Renal cortex interstitium (tissue), 15 donors: ENCODE measurements at places on chromosomes 2 and 18. TPM values are rescaled to one million over a fixed set of nuclear protein-coding genes. Genes with fewer than 3 reads are reported as not detected.

- DNase-seq = no peak
Measured at GRCh38 chr2:73083886-73084800, 12.6 kb upstream of the SFXN5 start.

GRCh38 chr2:39091063-39091462, 29.8 kb downstream of the SOS1 start:
- DNase-seq = no peak

DNA sequence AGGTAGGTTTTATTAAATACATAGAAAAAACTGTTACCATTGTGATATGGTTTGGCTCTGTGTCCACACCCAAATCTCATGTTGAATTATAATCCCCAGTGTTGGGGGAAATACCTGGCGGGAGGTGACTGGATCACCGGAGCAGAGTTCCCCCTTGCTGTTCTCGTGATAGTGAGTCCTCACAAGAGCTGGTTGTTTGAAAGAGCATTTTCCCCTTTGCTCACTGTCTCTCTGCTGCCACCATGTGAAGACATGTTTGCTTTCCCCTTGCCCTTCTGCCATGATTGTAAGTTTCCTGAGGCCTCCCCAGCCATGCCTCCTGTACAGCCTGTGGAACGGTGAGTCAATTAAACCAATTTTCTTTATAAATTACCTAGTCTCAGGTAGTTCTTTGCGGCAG, 352.7 kb upstream of the SLC39A10 start:
- no peak for DNase-seq

GRCh38 chr2:85111819-85112281, 21.3 kb upstream of the TCF7L1 start:
- no peak for DNase-seq

DNA sequence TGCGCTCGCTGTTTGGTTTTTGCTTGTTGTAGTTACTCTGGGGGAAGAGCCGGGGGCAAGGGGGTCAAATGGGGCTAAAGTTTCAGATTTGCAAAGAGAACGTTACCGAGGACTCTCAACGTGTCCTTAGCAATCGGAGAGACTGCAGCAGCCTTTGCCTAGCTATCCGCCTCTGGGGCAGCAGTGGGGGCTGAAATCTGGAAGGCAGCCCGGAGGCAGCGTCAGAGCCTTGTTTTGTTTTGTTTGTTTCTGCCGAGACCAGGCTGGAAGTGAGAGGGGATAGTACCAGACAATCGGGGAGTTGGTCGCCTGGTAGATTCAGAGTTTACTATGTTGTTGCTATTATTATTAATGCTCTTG, 1.2 kb downstream of the CDH20 start:
- DNase-seq = no peak

DNA sequence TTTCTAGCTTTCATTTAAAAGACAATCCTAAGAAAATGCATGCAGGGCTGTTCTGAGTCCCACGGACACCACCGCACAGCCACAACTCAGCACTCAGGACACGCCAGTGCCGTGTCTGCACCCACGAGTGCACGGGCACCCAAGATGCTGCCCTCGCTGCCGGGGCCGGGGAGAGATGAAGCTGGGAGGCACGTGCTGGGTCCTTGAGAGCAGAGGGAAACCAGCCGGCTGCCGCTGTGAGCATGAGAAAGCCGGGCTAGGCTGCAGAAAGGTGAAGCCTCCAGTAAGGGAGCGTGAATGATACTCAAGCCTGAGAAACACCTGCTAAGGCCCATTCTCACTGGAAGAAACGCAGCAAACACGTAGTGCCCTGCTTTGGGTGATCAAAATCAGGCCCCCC, 4.8 kb downstream of the COPS9 start:
- DNase-seq = no peak

- no peak for DNase-seq
Measured at GRCh38 chr2:104502901-104503300, 351.0 kb upstream of the POU3F3 start.

- no peak for DNase-seq
Measured at GRCh38 chr2:75321599-75321922, 122.2 kb upstream of the TACR1 start.

DNA sequence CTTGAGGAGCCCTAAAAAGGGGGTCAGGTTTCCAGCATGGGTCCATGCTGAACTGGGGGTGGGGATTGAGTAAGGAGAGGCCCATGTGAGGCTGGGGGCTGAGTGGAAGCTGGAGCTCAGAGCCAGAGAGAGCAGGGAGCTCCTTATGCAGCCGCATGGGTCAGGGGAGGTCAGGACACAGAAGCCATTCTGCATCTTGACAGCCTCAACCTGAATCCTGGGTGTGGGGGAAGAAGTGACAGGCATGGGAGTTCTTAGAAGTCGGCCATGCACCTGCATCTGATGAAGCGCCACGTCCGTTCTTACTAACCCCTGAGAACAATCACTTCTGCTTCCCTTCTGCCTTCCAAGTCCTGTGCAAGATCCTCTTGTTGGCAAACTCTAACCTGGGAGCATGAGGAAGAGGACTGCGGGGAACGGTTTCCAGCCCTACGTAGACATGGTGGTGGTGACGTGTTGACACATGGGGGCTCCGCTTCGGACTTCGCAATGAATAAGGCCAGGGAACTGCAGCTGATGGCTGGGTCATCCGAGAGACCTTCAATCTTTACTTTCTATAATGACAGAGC, 22.3 kb downstream of the GNLY start:
- DNase-seq = no peak

DNA sequence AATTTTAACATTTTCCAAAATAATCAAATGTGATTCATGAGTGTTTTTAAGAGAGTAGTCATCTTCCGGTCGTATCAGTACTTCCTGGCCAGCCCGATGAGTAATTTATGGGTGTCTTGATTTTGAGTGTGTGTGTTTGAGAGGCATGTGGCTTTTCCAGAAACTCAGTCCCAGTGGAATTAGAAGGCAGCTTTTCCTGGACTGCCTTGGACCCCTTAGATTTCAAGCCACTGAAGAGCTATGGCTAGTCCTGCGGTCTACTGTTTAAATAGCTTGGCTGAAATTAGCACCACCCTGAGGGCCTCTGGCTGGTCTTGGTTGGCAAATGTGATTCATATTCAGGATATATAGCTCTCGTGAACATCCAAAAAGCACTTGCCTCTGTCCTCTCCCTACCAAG, 59.4 kb downstream of the HK2 start:
- no peak for DNase-seq

The GPR55 gene
- polyA plus RNA-seq = 0.30 TPM
